Activated CD4-positive, alpha-beta T cell treated with anti-CD3 and anti-CD28 coated beads for 4 hours (primary cell): ENCODE measurements at places on chromosomes 12 and 14.

- DNase-seq = peak; percentile 8
Measured at GRCh38 chr12:124680863-124681778, 113.7 kb upstream of the NCOR2 start.

GRCh38 chr12:13194401-13195110 lies 2.0 kb upstream of the EMP1 start:
- DNase-seq = no peak

DNA sequence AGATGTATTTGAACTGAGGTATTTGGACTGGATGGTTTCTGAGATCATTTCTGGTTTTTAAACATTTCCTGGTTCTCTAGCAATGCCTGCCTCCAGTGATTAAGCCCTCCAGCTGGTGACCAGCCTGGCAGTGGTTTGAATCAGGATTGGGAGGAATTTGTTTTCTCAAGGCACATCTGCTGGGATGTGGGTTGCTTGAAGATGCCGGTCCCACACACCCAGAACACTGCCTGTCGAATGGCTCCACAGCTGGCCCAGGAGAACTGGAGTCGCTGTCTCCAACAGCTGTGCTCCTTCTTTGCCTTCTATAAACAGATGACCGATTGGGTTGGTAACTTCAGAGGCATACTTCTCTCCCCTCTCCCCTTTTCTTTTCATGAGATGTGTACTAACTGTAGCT lies 258.0 kb upstream of the DDHD1 start:
- no peak for DNase-seq

GRCh38 chr14:98835051-98835824 lies 436.8 kb downstream of the BCL11B start:
- DNase-seq = no peak

DNA sequence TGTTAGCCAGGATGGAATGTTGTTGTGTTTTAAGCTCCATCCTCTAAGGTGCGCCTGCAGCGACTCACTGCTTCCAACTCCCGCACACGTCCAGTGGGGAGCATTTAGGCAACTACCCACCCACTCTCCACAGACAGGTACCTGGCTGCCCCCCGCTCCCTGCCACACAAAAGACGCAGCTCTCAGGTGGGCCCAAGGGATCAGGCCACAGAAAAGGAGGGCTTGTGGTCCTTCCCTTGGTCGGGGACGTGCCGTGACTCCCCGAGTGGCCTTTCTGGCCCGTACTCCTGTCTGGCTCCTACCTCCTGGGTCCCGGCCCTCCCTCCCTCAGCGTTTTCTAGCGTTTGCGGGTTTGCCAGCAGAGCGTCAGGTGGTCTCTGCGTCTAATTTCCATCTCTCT lies 16.2 kb downstream of the TEDC1 start:
- no peak for DNase-seq

- peak; percentile 40 for DNase-seq
Measured at GRCh38 chr14:55339770-55340169, 68.5 kb downstream of the FBXO34 start.

- DNase-seq = peak; percentile 11
Measured at GRCh38 chr14:89724628-89724960, 229.9 kb downstream of the EFCAB11 start.

DNA sequence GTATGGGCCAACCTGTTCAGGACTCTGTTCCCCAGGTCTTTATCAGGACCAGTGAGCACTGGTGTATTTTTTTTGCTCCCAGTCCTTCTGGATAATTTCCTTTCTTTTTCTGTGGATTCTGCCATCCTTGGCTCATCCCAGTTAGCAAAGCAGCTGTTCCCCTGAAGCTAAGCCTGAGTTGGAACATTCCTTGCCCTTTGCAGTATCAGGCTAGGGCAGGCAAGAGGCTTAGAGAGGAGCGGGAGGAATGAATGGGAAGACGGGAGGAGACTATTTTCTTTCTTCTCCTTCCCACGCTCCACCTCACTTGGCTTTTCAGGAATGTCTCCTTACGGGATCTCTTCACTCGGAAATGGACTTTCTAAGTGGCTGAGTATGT lies 29.2 kb downstream of the ERG28 start:
- no peak for DNase-seq
